Mesenteric fat pad (tissue), 1 donor: ENCODE measurements at places on chromosomes 5 and 9.
A peak's percentile ranks its signal among the peaks of the same experiment; 100 is the strongest.

DNA sequence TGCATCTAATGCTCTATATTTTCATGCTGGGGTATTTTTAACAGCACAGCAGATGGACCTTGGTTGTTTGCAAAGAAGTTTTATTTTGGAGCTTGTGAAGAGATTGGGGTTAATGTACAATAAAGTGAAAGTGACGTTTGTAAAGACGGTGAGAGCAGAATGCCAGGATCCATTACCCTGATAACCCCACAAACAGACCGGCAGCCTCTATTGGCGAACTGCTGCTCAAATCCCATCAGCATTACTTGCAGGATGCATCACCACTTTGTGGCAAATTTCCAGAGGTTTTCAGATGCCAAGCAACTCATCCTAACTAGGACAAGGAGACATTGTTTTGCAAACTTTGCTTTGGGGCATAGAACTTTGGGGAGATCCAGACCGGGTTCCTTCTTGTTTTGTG is 383.3 kb upstream of the ZNF462 start:
- DNase-seq, result no peak

GRCh38 chr9:112890106-112891081 is at the start of gene SLC46A2:
Gene SLC46A2, minus strand, starts transcription at chr9:112890876. Its CDS starts 195 bp downstream, at chr9:112890681.
- peak; percentile 83 for DNase-seq

DNA sequence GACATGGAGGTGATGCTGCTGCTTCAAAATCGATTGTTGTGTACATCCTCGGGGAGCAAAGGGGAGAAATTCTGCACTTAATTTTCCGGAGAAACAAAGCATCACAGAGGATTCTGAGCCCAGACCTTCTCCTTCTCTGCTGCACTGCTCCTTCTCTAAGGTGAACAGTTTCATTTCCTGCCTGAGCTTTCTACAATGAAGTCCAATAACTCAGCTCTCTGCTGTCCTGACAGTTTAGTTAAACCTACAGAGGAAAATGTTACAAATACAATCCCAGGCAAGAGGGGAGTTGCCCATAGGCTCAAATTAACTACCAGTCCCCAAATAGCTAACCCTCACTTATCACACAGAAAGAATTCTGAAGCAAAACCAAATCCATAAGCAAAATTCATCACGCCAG is 206.3 kb downstream of the EFNA5 start:
- no peak for DNase-seq

DNA sequence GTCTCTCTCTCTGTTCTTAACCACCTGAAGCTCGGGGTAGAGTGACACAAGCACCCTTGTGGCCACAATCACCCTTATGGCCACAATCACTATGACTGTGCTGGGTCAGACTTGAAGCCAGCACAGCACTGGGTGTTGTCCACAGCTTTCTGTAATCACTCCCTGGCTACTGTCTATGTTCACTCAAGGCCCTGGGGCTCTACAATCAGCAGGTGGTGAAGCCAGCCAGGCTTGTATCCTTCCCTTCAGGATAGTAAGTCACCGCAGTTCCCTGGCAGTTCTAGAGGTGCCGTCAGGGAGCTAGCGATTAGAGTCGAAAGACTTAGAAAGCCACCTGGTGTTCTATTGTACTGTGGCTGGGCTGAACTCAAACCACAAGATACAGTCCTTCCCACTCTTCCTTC is 44.2 kb downstream of the GDA start:
- no peak for DNase-seq

GRCh38 chr5:141514330-141515133 is 25.7 kb downstream of the PCDHGC5 start:
- DNase-seq, result no peak

- no peak for DNase-seq
Observed at GRCh38 chr5:58077416-58077815, 382.5 kb downstream of the PLK2 start.

- no peak for DNase-seq
Observed at GRCh38 chr5:60257596-60258271, 364.2 kb upstream of the PDE4D start.

DNA sequence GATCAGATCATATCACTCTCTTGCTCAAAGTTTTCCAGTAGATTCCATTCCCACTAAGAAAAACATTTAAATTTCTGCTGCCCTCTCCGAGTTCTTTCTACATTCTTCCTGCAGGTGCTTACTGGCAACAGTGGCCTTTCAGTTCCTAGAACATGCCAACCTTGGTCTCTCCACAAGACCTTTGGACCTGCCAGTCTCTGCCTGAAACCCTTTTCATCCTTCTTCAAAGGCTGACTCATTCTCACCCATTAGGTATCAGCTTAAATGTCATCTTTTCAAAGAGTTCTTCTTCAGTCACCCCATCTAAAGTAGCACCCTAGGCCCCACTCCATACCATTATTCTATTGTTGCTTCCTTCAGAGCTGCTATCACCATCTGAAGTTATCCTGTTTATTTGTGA is 21.8 kb downstream of the PPIC start:
- DNase-seq, result no peak

GRCh38 chr9:2228132-2228531 is 213.0 kb downstream of the SMARCA2 start:
- DNase-seq, result no peak

DNA sequence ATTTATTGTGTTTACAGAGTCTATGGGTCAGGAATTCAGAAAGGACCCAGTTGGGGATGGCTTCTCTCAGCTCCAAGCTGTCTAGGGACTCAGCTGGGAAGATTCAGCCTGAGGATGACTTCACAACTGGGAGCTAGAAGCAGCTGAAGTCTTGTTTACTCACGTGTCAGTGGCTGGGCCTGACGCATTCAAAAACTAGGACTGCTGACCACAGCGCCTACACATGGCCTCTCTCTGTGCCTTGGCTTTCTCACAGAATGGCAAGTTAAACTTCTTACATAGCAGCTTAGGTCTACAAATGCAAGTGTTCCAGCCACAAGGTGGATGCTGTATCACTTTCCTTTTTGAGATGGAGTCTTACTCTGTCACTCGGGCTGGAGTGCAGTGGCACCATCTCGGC is 16.3 kb upstream of the PPP2CA start:
- no peak for DNase-seq

- DNase-seq, result no peak
Observed at GRCh38 chr5:157721159-157721558, 10.1 kb upstream of the THG1L start.

- no peak for DNase-seq
Observed at GRCh38 chr5:170630711-170631141, 126.9 kb downstream of the KCNIP1 start.

DNA sequence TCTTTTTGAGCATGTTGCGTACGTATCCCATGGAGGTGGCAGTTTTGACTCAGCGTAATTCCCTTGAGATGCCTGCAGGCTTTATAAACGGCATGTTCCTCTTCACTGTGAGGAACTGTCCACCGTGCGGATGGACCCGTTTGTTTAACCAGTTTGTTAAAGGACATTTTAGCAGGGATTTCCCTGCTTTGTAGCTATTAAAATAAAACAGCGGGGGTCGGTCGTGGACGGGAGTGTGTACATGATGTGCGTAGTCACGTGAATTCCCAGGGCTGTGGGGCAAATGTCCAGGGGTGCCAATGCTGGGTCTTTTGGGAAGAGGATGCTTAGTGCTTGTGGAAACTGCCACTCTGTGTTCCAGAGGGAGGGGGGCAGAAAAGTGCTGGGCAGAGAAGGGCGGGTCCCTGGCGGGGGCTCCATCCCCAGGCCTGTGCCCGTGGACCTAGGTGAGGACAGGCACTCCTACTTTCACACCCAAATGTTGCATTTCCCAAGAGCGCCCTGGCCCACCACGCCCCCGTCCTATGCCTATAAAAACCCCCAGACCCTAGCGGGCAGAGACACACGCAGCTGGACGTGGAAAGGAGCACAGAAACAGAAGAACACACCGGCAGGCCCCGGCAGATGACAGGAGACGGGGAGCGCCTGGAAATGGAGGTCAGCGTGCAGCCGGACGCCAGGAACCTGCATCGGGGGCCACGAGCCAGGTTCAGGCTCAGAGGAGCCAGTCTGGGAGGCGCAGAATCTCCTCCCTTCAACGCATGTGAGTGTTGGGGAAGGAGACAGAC is 4.0 kb upstream of the TERT start:
- peak; percentile 73 for DNase-seq
